ENCODE measurements at places on chromosomes 6 and 20. TPM values are rescaled to one million over a fixed set of nuclear protein-coding genes. Genes with fewer than 3 reads are reported as not detected.

GRCh38 chr20:63258781-63259180, 4.5 kb upstream of the NKAIN4 start:
- DNase-seq, result no peak

GRCh38 chr6:66675906-66676305, 968.9 kb upstream of the EYS start:
- no peak for DNase-seq

DNA sequence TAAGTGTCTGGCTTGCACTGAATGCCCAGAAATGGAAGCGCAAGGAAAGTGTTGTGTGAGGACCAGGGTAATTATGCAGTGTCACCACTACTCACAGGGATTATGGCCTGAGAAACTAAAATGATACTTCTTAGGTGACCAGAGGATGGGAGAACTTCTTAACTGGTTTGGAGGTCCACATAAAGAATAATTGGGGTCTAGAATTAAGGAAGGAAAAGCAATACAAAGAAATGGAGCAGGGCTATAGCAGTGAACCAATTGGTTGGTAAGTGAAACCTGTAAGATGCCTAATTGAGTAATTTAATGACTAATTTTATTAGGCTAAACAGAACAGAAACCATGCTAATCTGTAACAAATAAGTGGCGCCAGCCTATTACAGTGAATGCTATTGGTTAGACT, 5.3 kb downstream of the TSPYL4 start:
- DNase-seq, result no peak

GRCh38 chr6:73579851-73580246, 59.0 kb upstream of the EEF1A1 start:
- peak; percentile 35 for DNase-seq

DNA sequence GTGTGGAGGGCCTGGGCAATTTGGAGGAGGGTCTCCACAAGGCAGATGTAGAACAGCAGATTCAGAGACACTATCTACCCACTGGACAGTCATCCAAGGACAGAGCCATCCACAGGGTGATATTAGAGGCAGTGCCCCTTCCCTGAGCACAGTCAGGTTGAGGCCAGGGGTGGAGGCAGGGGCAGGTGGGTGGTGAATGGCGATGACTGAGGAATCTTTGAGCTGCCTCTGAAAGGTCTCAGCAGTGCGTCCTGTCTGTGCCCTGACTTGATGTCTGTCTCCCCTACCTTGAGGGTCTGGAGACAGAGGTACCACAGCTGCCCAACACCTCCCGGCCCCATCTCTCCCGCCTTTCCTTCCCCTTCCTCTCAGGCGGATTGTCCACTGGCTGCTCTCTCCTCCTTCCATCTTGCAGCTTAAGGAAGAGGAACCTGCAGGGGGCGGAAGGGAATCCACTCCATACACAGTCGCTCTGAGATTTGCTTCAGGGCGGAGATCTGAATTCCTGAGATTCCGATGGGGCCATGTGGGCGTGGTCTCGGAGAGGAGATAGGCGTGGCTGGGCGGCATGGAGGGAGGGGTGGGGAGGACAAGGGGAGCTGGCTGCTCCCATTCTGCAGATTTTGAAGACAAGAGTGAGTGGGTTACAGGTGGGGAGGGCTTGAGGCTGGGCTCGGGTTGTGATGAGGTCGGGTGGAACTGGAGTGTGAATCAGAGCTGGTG, 1.7 kb downstream of the MUCL3 start:
- no peak for DNase-seq

DNA sequence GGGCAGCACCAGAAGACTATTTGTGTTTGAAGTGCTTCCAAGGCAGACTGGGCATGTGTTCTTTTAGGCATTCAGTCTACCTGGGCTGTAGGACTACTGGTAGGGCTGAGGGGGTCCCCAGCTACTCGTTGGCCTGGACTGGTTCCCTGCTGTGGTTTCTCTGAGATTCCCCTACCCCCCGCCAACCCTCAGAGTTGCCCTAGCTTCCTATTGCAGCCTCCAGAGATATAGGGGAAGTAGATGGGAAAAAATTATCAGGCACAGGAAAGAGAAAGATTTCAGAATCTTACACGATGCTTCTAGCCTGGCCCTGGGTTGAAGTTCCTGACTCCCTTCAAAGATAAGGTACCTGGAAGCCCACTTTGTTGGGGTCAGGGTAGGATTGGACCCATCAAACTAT, 22.5 kb downstream of the BRPF3 start:
- no peak for DNase-seq

GRCh38 chr20:34834459-34834893, 9.0 kb upstream of the NCOA6 start:
- no peak for DNase-seq

GRCh38 chr6:134934793-134935485, 15.0 kb downstream of the ALDH8A1 start:
- no peak for DNase-seq

GRCh38 chr6:7134999-7135745, 27.4 kb downstream of the RREB1 start:
- DNase-seq, result no peak

GRCh38 chr20:54294094-54294493, 86.2 kb downstream of the PFDN4 start:
- DNase-seq, result no peak

DNA sequence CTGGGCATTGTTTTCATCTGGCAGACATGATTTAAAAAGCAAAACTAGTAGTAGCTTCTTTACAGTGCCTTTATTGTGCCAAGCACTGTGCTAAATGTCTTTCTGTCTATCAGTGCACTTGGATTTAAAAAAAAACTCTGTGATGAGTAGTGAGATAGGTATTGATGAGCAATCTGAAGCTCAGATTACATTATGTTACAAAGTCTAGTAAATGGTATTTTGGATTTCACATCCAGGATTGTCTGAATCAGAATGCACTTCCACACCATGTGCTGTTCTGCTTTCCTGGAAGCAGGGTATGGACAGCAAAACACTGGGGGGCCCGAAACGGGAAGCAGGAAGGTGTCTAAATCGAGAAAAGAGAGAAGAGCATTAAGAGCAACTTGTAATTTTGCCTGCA, 103.4 kb upstream of the CCN2 start:
- no peak for DNase-seq

DNA sequence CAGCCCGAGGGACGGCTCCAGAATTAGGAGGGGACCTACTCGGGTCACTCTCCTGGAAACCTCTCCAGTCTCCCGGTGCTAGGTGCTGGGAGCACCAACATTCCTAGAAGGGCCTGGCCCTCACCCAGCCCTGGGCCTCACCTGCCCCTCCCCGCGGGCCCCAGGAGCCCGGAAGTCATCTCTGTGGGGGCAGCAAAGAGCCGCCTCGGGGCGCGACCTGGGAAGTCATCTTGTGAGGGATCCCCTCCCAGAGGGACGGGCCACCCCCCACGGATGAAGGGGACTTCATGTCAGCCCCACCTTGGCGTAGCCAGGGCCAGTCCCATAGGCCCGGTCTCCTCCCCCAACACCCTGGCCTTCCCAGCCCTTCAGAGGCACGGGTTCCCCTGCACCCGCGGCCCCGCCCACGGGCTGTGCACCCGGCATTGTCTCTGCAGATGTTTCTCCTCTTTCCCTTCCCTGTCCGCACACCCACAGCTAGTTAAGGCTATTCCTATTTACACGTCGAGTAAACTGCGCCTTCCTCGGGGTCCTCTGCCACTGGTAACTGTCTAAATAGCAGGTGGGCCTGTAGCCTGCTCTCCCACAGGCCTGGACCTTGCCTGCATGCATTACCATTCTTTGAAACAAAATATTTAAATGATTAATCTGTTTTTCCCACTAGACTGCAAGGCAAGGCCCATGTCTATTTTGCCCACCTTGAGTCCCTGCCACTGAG, 896 bp upstream of the RNASET2 start:
- peak; percentile 82 for DNase-seq

GRCh38 chr6:93293872-93294271, 125.5 kb downstream of the EPHA7 start:
- DNase-seq, result no peak

DNA sequence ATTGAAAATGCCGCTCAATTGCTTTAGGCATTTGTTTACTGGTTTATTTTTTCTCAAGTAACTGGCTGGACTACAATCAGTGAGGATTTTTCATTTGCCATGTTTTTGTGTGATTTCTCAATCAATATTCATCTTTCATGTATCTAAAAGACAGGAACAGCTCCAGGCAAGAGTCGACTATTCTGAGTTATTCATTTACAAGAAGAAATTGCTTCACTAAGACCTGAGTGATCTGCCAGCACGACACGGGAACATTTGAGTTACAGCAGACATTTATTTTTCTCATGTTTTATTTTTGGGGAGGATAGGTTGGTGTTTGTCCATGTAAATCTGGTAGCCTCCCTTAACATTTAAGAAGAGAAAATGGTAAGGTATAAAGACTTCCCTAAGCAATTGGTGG, 124.1 kb downstream of the CBLN4 start:
- no peak for DNase-seq

DNA sequence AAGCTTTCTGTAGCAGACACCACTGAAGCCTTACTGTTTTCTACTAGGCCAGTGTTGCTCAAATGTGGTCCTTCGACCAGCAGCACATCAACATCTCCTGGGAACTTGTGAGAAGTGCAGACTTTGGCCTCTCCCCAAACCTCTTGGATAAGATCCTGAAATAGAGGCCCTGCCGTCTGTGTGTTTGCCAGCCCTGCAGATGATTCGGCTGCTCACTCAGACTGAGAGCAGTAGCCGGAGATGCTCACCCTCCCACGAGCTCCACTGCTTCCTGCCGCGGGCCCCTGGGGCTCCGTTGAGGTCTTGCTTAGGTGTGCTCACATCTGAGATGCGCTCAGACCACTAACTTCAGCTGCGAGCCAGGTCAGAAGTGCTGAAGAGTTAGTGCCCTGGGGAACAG, 129.5 kb upstream of the SSTR4 start:
- peak; percentile 39 for DNase-seq

DNA sequence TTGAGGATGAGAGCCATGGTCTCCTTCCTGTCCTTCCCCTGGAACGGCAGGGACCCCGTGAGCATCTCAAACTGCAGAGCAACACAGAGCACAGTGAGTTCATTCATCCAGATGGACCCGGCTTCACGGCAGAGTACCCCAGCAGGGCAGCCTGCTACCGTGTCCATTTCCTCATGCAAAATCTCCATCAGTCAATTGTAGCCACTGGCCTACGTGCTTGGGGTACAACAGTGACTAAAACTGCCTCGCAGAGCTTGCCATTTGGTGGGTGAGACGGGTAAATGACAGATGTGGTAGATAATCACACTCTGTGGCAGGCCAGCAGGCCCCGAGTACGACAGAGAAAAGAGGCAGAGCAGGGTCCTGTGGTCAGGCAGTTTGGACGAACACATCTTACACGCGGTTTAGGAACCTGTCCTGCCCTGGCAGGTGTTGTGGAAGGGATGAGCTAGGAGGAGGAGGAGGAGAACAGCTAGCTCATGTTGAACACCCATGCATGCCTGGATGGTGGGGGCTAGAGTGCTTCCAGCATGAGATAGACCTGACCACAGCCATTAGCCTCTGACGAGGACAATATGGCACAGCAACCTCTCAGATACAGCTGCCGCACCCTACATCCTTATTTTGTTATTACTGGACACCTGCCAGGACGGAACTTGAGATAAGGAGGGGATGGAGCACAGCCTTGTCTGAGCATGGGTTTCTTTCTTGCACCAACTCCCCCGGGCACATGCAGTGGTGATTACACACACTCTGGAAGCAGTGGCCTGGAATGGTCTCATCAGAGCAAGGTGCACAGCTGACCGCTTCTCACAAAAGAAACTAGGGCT, 95.6 kb downstream of the RAMACL start:
- no peak for DNase-seq

GRCh38 chr20:33239979-33240736, 4.4 kb downstream of the BPIFA1 start:
- DNase-seq, result no peak

DNA sequence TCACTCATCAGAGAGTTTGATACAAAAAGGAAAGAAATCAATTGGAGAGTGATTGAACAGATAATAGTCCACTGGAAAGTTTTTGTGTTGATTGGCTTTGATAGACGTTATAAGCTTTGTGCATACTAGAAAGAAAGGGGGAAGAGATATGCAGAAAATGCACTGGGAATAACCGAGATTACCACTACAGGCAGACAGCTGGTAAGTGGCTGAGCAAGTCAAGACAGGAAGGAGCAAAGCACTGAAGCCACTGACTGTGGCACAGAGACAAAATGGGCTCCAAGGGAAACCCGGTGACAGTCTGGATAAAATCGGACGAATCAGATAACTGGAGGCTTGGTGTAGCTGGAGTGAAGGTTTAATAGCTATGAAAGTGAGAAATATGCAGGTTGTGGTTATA, 209.0 kb downstream of the SIM1 start:
- DNase-seq, result no peak

- DNase-seq, result no peak
Observed at GRCh38 chr6:44473393-44474189, 86.1 kb downstream of the CDC5L start.

- no peak for DNase-seq
Observed at GRCh38 chr20:11246251-11246775, 572.5 kb upstream of the JAG1 start.

GRCh38 chr20:57558614-57559288, 2.2 kb upstream of the PCK1 start:
- no peak for DNase-seq

DNA sequence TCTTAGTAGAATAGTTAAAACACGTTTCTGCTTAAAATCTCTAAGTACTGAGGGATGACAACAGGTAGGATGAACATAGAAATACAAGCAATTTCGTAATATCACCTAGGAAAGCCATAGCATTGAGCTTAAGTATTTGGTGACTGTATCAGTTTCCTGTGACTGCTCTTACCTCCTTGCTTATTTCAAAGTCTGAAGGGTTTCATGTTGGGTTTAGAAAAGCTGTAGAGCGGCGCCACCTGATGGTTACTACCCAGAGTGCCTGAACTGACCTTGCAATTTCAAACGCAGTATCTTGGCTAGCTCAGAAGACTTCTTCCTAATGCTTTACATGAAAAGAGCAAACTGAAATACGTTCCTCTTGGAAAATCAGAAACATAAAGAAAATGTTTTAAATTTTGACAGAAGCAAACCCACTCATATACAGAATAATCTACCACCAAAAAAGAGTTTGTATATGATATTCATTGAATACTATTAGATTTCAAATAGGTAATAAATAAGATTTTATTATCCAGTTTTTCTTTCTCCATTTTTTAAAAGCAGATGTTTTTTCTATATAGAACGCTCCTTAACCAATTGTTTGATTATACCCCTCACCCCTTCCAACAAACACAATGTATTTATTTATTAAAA, 82.3 kb upstream of the RIPOR2 start:
- no peak for DNase-seq

DNA sequence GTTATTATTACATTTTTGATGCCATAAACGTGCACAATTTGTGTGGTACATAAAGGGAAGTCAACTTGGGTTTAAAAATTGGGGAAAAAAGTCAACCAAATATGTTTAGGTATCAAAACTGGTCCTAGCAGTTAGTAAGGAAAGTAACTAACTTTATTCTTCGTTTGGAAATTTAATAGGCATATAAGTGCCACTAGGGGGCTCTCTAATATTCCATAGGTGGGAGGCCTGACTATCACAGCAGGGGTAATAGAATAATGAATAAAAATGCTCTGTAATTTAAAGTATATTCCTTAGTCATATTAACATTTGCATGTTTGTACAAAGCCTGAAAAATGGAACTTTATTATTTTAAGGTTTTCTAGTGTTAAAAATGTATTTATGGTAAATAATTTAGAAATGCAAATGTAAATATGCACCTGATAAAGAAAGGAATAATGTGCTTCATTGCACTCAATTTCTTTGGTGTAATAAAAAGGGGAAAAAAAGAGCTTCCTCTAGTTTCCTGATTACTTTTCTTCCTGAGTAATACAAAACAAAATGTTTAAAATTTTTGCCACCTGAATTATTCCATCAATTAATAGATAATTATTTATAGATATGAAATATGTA, 125.7 kb upstream of the HDAC2 start:
- DNase-seq, result no peak

ADGB gene
- not detected for polyA plus RNA-seq

MOXD1 gene
- polyA plus RNA-seq, result 0.69 TPM

LAMP5 gene
- polyA plus RNA-seq, result 0.04 TPM

KCNG1 gene
- polyA plus RNA-seq, result 0.64 TPM

CD109 gene
- polyA plus RNA-seq, result 9.3 TPM
